ENCODE measurements at places on chromosomes 1 and 21. TPM values are rescaled to one million over a fixed set of nuclear protein-coding genes. Genes with fewer than 3 reads are reported as not detected.

- no peak for DNase-seq
Measured at GRCh38 chr1:194353121-194353520, 1166.7 kb upstream of the B3GALT2 start.

DNA sequence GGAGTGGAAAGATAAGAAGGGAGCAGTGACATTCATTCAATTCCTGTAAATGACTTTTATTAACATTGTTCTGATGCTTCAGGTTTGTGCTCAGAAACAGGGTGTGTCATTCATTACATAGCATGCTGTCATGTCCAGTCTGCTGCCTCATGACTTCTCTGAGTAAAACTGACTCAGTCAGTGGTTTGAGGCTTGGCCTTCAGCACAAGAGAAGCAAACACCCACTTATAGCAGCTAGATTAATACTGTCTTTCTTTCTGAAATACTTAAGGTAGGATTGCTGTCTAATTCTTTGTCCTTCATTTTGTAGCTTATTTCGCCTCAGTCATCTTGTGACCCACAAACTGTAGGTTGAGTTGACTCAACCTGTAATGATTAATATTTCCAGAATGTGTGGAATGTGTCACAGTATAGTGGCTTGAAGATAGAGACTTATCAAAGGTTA, 32.9 kb downstream of the RASAL2 start:
- no peak for DNase-seq

The BACE2 gene
- total RNA-seq: 20.0 TPM

- DNase-seq: no peak
Measured at GRCh38 chr21:36839123-36839522, 127.3 kb downstream of the HLCS start.

The TSACC gene
- not detected for total RNA-seq

DNA sequence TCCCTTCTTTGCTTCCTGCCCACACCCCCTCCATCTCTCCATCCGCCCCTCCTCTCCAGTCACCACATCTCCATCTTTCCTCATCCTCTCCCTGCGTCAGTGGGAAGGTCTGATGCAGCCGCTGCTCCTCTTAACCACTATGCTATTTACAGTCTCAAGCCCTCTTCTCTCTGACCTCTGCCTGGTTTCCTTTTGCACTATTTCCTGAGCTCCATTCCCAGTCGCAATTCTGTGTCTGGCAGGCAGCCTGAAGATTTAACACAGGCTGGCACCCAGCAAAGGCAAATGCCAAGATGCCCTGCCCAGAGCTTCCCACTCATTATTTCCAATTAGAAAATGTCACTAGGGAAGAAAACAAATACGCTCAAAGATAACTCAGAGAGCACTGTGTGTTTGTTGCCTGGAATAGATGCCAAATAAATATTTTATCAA, 89.6 kb upstream of the LPGAT1 start:
- no peak for DNase-seq

The ORC1 gene
- 0.11 TPM for total RNA-seq

The MCOLN3 gene
- total RNA-seq: 0.94 TPM

DNA sequence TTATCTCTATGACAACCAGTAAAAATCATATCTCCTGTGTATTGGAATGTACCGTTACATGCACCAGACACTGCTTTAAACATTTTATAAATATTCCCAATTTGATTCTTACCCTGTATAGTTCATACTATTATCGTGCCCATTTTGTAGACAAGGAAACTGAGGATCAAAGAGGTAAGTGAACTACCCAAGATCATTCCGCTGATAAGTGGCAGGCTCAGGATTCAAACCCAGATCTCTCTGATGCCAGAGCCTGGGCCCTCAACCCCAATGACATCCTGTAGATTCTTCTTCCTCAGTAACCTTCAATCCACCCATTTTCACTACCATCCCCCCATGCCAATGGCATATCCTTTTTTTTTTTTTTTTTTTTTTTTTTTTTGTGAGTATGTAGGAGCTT, 12.3 kb downstream of the CFAP57 start:
- DNase-seq: no peak

DNA sequence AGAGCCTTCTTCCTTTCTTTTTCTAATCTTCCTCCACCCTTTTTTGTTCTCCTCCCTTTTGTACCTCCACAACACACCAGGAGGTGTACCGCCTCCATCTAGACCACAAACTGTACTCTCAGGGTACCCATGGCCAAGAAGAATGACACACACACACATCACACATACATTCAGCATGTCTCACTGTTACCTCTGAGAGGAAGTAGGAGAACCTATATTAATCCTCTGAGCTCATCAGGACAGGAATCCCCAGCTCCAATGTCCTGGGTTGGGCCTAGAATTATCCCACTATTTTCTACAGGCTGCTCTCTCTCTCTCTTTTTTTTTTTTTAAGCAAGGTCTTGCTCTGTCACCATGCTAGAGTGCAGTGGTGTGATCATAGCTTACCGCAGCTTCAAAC, 36.7 kb downstream of the ATP2B4 start:
- DNase-seq: no peak

GRCh38 chr1:208437401-208437800, 193.2 kb upstream of the PLXNA2 start:
- DNase-seq: no peak

GRCh38 chr1:170731566-170732251, 67.8 kb downstream of the PRRX1 start:
- DNase-seq: no peak
